ENCODE measurements at places on chromosomes 1 and 21.

DNA sequence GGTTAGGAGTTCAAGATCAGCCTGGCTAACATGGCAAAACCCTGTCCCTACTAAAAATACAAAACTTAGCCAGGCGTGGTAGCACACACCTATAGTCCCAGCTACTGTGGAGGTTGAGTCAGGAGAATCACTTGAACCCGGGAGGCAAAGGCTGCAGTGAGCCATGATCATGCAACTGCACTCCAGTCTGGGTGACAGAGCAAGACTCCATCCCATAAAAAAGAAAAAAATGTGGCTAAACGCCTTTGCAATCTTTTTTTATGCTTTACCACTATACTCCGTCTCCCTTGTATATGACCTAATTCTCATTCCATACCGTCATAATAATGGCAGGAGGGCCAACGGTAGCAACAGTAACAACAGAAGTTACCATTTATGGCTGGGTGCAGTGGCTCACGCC is 109.5 kb downstream of the ASH1L start:
- no peak for DNase-seq

DNA sequence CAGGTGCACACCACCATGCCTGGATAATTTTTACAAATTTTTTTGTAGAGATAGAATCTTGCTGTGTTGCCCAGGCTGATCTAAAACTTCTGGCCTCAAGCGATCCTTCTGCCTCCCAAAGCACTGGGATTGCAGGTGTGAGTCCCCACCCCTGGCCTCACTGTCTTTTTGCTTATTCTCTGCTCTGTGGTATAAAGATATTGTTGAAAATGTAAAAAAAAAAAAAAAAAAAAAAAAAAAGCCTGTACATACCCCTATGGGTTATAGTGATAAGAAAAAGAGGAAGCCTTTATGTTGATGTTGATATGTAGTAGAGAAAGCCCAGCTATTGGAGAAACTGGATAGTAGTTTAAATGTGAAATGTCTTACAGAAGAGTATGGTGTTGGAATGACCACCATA is 125.8 kb downstream of the XPR1 start:
- no peak for DNase-seq

GRCh38 chr1:212777151-212777550 is 14.4 kb downstream of the NSL1 start:
- no peak for DNase-seq

DNA sequence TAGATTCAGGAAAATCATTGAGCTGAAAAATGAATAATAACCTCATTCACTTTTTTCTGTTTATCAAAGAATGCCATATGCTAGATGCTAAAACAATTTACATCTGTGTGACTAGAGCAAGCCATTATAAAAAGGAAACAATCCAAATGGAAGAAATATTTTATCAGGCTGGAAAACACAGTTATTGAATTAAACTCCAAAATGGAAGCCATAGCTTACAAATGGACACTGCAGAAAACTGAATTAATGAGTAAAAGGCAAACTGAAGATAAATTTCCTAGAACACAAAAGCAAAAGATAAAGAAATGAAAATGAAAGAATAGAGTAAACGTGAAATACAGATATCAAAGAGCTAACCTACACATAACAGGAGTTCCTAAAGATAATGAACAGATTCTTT is 33.1 kb upstream of the IL10 start:
- no peak for DNase-seq

DNA sequence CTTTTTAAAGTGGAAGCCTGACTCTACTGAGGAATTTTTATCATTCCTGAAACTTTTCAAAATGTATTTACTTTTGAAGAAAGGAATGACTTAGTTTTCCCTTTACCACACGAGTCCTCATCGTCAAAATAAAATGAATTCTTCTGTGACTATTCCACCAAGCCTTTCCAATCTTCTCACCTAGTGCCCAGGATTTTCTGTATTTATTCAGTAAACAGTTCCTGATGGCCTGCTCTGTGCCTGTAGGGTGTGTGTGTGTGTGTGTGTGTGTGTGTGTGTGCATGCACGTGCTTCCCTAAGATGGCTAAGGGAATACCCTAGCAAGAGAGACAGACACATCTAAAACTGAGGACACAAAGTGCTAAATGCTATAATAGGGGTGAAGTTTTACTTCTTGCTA is 395.0 kb upstream of the USP24 start:
- DNase-seq: no peak

DNA sequence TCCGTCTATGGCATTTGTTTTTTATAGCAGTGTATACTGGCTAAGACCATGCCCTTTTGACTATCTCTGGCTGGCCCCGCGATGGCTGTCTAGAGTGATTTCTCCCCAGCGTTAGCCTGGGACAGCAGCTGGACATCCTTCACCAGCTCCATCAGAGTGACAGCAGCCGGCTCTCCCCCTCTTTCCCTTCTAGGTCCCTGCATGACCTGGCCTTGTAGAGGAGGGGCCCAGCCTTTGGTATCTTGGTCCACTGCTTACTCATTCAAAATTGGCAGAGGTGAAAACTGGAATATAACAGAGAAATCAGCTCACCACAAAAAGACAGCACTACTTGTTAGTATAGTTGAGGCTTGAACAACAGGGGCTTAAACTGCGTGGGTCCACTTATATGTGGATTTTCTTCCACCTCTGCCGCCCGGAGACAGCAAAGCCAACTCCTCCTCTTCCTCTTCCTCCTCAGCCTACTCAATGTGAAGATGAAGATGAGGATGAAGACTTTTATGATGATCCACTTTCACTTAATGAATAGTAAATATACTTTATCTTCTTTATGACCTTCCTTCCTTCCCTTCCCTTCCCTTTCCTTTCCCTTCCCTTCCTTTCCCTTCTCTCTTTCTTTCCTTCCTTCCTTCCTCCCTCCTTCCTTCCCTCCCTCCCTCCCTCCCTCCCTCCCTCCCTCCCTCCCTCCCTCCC is 29.4 kb upstream of the B3GALNT2 start:
- DNase-seq: peak; percentile 36

DNA sequence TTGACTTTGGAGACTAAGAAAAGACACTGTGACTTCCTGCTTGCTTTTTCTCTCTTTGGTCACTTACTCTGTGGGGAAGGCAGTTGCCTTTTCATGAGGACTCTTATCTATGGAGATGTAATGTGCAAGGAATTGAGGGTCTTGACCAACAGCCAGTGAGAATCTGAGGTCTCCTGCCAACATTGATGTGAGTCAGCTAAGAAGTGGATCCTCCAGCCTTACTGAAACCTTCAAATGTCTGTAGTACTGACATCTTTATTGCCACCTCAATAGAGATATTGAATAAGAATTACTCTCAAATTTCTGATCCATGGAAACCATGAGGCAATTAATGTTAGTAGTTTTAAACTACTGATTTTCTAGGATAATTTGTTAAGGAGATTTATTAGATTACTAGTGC is 598.4 kb downstream of the ADGRL2 start:
- peak; percentile 48 for DNase-seq

DNA sequence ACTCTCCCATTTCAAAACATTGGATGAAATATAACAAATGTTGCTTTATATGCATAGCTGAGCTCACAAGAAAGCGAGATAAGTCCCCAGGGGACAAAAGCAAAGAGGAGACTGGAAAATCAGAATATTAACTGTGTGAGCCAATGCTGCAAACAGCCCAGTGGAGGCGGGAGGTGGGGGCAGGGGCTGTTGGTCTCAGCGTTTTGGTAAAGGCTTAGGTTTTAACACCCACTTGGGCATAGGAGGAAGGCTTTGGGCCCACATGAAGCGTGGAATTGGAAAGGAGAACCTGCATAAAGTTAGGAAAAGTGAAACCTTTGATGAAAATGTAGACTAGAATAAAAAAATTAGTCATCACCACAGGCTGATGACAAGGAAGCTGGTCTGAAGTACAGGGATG is 30.2 kb upstream of the SMIM12 start:
- no peak for DNase-seq

- DNase-seq: no peak
Measured at GRCh38 chr1:32811917-32812316, 5.2 kb downstream of the YARS1 start.

DNA sequence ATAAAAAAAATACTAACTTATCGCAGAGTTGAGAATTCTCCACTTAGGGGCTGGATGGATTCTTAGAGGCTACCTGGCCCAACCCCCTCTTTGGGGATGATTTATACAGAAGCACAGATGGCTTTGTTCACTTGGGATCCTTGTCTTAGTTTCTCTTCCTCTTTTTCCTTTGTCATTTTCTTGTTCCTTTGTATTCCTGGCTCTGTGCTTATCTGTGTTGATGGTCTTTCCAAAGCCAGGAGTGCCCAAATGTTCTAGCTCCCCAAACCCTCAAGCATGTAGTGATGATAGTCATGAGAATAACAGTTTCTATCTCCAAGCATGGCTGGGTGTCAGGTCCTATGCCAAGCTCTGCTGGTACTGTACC is 27.4 kb downstream of the EPHB2 start:
- no peak for DNase-seq

DNA sequence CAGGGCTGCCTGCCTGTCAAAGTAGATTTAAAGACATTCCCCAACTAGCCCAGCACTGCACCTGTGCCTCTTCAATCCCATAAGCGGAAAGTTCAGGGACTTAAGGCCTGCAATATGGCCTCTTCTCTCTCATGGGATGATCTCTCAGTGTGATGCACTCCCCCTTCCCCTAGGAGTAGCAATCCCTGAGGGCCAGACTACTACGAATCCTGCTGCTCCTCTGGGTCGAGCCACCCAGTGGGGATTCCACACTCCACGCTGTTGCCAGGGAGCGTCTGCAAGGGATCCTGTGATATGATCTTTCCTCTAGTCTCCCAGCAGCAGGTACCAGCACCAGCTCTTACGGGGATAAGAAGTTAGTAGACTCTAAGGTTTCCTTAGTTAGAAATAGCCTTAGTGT is 13.2 kb upstream of the OR6N2 start:
- no peak for DNase-seq

GRCh38 chr1:72281637-72282270 is 585 bp downstream of the NEGR1 start:
- DNase-seq: no peak

All from fibroblast of pulmonary artery (primary cell).